H4 (cell line): ENCODE measurements at places on chromosomes 12 and 14.

DNA sequence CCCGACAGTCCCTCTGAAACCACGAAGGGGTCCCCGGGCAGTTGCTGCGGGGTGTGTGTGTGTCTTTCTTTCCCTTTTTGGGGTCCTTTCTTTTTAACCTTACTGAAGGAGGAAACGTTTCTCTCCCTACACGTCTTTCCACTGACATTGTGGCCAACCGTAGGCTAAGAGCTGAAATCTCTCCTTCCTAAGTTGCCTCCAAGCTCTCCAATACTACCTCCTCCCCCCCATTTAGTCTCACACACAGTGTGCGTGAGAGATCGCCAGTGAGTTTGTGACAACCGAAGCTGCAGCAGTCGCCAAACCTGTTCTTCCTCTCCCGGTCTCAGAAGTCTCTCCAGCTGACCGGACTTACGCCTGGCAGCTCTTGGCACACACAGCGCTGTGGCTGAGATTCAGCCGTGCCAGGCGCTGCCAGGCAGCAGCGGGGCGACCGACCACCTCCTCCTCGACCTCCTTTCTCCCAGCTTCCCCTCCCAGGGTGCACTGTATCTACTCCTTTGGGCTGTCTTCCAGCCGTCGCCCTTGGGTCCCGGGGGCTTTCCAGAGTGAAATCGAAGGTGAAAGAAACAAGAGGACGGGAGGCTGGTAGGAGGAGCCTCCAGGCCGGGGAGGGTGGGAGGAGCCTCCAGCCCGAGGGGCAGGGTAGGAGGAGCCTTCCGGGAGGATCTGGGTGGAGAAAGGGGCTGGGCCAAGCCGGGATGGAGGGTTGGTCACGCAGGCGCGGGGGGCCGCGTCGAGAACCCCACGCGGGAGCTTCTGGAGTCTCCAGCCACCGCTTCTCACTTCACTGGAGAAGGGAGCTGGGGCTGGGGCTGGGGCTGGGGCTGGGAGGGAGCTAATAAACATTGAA is at the start of gene TMTC2:
Gene TMTC2 (plus strand): TSS at position 739 of the 853 bp plus-strand sequence.
- peak; percentile 76 for DNase-seq

DNA sequence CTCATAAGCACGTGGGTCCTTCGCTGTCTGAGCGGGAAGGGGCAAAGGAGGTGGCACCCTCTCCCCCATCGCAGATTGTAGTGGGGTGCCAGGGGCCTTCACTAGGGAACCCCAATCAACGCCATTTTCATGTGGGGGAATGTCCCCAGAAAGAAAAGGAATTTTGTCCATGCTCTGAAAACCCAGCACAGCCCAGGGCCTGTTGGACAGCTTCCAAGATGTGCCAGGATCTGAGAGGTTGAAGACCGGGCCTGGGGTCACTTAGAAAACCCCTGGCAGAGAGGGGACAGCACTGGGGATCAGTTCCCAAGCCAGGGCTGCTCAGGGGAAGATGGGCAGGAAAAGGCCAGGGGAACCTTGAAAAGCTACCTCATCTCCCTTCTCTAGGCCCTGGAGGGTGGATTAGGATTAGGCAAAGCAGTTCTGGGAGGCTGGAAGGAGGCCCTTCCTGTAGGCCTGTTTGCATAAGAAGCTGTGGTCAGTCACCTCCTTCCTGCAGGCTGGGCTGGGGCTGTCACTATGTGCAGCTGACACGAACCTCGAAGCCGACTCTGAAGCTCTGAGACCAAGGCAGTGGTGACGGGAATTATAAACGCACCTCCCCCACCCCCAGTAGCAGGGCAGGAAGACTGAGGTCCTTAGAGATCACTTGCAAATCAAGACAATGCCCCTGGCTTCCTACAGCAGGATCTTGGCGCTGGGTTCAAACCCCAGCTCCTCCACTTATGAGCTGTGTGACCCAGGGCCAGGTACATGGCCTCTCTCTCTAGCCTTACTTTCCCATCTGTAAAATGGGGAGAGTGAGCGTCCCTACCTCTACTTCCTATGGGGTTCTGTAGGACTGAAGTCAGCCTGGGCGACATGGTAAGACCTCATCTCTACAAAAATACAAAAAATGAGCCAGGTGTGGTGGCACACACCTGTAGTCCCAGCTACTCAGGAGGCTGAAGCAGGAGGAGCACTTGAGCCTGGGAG is 29.0 kb downstream of the TESC start:
- DNase-seq = no peak

GRCh38 chr14:104009297-104009696 is 67.0 kb upstream of the RD3L start:
- DNase-seq = no peak

DNA sequence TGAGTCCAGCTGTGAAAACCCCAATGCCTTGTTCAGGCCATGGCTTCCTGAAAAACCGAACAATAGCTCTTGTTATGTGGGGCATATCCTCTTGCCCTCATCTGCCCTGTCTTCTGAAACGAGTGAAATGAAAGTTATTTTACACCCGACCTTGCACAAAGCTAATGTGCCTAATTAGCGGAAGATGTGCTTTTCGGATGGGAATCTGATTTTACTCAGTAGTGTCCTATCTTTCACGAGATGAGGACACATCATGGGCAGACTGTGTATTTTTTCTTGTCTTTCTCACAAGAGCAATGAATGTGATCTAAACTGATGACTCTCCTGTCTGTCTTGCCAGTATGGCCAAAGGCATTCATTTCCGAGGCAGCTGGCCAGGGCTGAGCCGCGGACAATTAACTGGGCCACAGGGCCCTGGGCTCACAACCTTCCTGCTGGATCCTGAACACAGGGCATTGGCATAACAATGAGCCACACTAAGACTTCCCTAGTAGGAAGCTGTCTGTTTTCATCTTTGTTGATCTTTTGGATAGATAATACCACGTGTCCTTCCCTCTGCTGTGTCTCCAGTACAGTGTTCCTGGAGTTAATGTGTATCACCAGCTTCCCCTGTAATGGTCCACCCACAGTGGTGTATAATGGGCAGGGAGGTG is 86.0 kb upstream of the HIF1A start:
- DNase-seq = no peak

DNA sequence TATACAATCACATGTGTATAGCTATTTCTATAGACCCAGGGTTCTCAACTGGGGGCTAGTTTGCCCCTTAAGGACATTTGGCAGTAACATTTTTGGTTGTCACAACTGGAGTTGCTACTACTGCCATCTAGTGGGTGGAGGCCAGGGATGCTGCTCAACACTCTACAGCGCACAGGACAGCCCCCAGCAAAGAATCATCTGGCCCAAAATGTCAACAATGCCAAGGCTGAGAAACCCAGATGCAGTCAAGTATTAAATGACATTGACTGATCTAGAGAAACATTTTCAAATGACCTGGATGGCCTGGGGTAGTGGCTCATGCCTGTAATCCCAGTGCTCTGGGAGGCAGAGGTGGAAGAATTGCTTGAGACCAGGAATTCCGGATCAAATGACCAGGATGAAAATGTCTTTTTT is 5.8 kb downstream of the WSB2 start:
- DNase-seq = peak; percentile 74

GRCh38 chr14:35459776-35460175 is 55.2 kb upstream of the NFKBIA start:
- no peak for DNase-seq

- DNase-seq = peak; percentile 16
Observed at GRCh38 chr12:46209170-46209569, 59.7 kb downstream of the SLC38A1 start.

DNA sequence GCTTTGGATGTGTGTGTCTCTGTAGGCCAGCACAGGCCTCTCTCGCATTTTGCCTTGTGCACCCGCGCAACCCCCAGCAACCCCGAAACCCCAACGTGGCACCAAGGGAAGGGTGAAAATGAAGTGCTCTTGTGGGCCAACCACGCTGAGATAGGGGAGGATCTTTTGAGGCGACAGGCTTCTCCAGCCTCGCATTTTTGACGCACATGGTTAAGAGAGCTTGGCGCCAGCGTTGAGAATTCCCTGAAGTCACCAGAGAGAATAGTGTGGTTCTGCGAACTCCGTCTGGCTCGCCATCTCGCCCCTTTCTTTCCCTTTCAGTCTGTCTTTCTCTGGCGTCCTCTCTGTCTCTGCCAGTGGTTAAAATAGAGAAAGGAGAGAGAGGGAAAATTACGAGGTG is 1.9 kb upstream of the TBX3 start:
- DNase-seq = no peak

DNA sequence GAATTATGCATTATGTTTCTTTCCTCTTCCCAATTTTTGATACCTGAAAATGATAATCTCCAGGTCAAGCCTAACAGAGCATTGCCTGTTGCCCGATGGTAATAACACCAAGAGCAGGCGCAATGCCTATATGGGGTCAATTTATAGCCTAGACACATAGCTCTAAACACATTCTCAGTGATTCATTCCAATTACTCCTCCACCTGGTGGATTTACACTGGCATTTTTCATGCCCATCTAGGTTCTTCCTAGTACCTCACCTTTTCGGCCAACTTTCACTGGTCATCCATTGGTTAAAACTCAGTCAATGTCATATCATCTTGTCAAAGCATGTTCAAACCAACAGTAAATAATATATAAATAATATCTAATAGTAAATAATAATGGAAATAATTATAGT is 53.1 kb downstream of the EIF2S3B start:
- no peak for DNase-seq

DNA sequence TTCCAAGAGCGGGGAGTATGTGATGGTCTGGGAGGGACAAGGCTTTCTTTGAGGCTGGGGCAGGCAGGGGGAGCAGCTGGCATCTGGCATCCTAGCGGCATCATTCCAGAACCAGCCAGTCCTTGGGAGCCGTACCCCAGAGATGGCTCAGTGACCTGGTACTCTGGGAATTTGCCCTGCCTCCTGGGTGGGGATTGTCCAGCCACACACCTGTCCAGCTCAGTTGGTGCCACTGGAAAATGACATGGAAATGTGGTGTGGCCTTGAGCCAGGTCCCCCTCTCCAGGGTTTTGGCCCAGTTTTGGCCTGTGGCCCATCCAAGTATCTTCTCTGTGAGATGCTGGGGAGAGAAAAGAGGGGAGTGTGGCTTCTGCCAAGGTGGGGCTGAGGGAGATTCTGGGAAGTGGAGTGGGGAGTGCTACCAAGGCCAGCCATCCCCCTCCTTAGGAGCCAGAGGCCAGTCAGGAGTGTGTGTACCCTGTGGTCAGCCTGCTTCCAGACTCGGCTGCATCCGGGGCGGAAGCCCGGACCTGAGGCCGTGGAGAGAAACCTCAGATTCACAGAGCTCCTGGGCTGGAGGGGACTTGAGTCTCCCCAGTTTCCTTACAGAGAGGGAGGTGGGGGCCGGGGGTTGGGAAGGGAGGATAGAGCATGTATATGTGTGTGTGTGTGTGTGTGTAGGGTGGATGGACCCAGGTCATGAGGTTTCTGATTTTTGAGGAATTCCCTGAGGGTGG is 14.7 kb upstream of the KRT80 start:
- no peak for DNase-seq

GRCh38 chr14:33127531-33127930 is 188.9 kb downstream of the NPAS3 start:
- no peak for DNase-seq

DNA sequence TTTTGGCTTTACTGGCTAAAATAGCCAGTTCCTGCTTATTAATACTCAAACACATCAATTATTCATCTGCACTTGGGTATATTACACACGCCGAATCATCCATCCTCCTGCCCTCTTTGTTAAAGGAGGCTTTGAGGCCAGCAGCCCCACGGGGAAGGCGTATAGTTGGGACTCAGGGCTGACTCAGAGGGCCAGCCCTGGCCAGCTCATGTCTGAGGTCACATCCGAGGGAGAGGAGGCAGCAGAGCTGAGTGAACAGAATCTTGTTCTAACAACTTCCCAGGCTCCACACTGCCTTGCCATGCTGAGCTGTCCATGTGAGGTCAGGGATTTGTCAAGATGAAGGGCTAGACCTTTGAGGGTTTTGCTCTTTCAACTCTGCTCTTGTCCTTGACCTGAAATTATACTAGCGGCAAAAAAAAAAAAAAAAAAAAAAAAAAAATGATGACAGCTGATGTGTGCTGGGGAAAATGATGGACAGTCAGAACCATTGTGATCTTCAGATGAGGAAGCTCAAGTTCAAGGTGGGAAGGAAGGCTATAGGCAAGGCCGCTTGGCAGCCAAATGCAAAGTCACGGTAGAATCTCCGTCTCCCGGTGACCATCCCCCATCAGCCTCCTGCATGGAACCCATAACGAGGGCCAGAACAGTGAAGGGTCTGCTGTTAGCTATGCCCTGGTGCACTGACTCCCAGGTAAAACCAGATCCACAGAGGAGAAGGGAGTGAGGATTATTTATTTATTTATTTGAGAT is 12.5 kb upstream of the MARK3 start:
- peak; percentile 65 for DNase-seq

DNA sequence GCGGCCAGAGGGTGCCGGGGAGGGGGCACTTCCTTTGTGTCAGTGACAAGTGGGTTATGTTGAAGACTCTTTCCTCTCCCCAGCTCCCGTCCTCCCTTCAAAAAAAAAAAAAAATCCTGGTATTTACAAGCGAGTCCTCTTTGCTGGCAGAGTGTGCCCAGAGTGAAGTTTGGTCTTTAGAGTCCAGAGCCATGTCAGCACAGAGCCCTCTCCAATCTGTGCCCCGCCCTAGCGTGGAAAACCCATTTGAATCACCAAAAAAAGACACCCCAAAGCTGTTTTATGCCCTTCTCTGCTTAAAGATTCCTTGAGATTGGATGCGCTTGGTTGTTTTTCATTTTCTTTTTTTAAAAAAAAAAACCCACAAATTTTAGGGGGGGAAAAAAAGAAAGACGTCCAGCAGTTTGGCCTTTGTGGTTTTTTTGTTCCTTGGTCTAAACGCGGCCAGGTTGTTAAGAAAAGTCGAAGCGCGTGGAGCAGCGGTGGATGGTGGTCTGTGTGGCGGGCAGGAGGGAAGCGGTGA is 3.3 kb downstream of the NKX2-1 start:
- no peak for DNase-seq

GRCh38 chr14:40656311-40656710 is 950.4 kb upstream of the LRFN5 start:
- no peak for DNase-seq

DNA sequence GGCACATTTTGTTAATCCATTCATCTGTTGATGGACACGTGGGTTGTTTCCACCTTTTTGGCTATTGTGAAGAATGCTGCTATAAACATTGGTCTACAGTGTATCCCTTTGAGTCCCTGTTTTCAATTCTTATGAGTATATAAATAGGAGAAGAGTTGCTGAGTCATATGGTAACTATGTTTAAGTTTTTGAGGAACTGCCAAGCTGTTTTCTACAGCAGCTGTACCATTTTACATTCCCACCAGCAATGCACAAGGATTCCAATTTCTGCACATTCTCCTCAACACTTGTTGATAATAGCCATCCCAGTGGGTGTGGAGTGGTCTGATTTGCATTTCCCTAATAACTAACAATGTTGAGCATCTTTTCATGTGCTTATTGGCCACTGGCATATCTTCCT is 6.9 kb upstream of the SVOP start:
- DNase-seq = no peak

GRCh38 chr12:62934239-62934798 is 631 bp downstream of the PPM1H start:
- no peak for DNase-seq
